Activated CD8-positive, alpha-beta memory T cell treated with anti-CD3 and anti-CD28 coated beads, Interleukin-2, amount 10 ng/mL, durations not matched to agents 7 days and 5 days (primary cell): ENCODE measurements at places on chromosomes 12 and 14. TPM values are rescaled to one million over a fixed set of nuclear protein-coding genes. Genes with fewer than 3 reads are reported as not detected.
A peak's percentile ranks its signal among the peaks of the same experiment; 100 is the strongest.

PGAM5 gene
- 70.1 TPM for total RNA-seq

DNA sequence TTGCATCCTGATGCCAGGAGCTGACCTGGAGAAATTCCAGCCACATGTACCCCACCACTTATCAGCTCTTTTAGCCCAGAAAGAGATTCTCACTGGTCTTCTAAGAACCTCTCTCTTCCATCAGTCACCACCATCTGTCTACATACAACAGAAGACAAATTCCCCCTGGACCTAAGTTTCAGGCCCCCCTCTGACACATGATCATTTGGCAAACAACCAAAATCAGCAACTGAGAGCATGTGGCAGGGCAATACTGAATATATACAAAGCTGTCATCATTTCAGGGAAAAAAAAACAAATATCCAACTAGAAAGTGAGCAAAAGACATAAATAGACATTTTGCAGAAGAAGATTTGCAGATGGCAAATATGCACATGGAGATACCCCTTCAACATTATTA is 180.2 kb downstream of the FOXN3 start:
- no peak for DNase-seq

- peak; percentile 54 for DNase-seq
These were observed 622 bp downstream of the TECPR2 start for GRCh38 chr14:102363182-102363943.

P2RX2 gene
- total RNA-seq, result not detected

DNA sequence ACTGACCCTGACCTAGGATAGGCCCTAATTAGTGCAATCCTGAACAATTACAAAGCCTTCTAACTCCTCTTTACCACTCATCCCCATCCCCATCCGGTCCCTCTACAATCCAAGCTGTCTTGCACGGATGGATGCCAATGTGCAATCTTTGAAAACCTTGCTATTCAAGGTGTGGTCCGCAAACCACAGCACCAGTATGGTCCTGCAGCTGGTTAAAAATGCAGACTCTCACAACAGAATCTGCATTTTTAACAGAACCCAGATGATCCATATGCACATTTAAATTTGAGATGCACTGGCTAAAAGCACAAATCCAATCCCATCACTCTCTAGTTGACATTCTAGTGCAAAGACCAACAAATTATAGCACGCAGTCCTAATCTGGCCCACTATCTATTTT is 230.6 kb upstream of the KRR1 start:
- DNase-seq, result no peak

DNA sequence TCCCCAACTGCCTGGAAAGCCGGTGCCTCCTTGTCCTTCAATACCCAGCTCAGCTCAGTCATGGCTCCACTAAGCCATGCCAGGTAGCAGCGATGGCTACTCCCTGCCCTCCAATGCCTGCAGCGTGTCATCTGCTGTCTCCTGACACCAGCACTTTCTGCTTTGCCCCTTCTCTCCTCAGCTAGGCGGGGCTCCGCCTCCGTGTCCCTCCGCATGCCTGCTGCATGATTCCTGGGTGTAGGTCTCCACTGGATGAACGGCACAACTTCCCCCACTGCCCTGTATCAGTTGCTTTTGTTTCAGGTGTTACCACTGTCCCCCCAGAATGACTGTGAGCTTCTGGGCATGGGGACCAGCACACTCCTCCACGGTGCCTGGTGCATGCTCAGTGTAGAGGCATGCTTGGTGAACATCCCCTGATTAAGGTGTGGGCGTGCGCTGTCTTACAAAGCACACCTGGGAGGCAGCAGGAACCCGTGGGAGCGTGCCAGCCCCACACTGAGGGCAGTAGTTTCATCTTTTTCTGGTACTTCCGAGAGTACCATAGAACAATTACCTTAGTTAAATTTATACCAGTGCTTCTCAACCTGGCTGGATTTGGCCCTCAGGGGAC is 179.4 kb upstream of the PRMT8 start:
- DNase-seq, result no peak

- DNase-seq, result no peak
These were observed 321.4 kb upstream of the RGS6 start for GRCh38 chr14:71610797-71611196.

RNASE2 gene
- not detected for total RNA-seq

DNA sequence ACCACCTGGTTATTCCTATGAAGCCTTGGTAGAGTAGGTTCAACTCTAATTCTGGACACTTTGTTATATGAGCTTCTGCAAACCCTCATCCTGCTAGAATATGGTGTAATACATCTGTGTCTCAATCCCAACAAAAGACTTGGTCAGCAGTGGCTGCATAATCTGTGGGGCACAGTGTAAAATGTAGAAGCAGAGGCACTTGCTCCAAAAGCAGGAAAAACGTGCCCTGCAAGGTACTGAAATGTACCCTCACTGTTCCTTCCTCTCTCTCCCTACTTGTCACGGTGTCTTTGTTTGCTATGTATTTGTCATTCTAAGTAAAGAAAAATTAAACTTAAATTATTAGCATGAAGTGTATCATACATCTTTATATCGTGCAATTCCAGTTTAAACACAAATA is 267.9 kb downstream of the BCL11B start:
- no peak for DNase-seq

- no peak for DNase-seq
These were observed 149.0 kb downstream of the EFCAB11 start for GRCh38 chr14:89805501-89805900.

USP44 gene
- 13.7 TPM for total RNA-seq

- no peak for DNase-seq
These were observed 23.4 kb upstream of the TIGAR start for GRCh38 chr12:4297617-4298016.

DNA sequence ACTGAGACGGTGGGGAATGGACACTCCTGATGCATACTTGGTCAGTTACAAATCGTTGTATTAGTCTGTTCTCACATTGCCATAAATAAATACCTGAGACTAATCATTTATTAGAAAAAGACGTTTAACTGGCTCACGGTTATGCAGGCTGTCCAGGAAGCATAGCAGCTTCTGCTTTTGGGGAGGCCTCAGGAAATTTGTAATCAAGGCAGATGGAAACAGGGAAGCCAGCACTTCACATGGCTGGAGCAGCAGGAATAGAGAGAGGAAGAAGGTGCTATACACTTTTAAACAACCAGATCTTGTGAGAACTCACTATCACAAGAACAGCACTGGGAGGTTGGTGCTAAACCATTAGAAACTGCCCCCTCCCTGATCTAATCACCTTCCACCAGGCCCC is 418.2 kb downstream of the FLRT2 start:
- DNase-seq, result no peak

- DNase-seq, result no peak
These were observed 175.9 kb downstream of the NTS start for GRCh38 chr12:86050010-86050409.

SMIM41 gene
- total RNA-seq, result not detected

CLEC9A gene
- not detected for total RNA-seq

DNA sequence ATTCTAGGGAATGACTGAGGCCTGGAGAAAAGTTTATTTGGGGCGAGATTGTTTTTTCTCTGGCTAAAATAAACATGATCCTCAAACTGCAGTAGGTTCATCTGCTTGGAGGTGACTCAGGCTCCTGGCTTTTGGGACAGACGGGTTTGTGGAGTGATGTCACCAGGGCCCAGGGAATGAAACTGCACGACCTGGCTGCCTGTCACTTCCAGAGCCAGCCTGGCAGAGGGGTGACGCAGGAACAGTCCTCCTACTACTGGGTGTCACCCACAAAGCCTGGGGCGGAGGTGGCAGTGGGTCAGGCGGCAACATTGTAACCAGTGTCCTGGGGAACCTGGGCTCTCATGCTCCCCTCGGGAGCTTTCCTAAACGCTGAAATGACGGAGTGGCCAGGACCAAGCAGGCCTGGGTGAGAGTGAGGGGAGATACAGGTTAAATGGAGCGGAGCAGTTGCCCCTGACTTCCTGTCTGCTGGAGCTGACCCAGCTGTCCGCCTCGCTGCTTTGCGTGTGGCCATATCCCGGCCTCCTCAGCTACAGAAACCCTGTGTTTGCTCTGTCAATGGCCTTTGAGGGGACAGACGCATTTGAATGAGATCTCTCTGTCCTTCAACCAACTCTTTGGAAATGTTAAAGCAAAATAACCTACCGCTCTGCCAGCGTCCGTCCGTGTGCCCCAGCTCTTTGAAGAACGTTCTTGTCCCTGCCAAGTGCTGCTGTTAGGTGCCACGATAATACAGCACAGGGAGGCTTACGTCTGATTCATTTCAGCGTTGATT is 6.5 kb downstream of the HIP1R start:
- no peak for DNase-seq

- no peak for DNase-seq
These were observed 1276.6 kb upstream of the FLRT2 start for GRCh38 chr14:84253326-84253725.

GRCh38 chr12:120394483-120395367 is 25.8 kb upstream of the MSI1 start:
- DNase-seq, result no peak

PLCZ1 gene
- total RNA-seq, result not detected

B4GALNT1 gene
- total RNA-seq, result 2.4 TPM

DNA sequence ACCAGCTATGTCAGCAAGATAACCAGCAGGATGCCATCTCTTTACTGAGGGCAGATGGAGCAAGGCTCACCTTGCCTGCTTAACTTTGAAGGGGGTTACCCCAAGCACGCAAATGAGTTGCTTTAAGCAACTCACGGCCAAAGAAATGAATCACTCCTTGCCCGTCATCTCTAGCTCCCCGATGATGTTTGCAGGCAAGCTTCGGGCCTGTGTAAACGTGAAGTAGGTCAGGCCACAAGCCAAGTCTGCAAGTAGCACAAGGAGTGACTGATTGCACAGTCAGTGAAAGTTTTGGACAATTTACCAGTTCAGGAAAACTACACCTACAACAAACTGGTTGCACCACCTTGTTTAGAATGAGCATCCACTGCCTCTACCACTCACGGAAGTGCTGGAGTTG is 699.7 kb upstream of the TBX3 start:
- no peak for DNase-seq

ZNF385A gene
- total RNA-seq, result 0.91 TPM

PLEKHG7 gene
- total RNA-seq, result not detected

GRCh38 chr12:22800332-22800731 is 175.4 kb downstream of the ETNK1 start:
- DNase-seq, result no peak

DNA sequence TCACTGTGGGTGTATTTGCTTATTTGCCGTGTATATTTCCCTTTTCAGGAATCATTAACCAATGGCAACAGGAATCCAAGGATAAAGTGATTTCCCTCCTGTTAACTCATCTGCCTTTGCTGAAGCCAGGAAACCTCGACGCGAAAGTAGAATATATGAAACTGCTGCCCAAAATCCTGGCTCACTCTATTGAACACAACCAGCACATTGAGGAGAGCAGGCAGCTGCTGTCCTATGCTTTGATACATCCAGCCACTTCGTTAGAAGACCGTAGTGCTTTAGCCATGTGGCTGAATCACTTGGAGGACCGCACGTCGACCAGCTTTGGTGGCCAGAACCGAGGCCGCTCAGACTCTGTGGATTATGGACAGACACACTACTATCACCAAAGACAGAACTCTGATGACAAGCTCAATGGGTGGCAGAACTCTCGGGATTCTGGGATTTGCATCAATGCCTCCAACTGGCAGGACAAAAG is 135.1 kb downstream of the SAMD4A start:
- DNase-seq, result no peak

DBX2 gene
- not detected for total RNA-seq

DNA sequence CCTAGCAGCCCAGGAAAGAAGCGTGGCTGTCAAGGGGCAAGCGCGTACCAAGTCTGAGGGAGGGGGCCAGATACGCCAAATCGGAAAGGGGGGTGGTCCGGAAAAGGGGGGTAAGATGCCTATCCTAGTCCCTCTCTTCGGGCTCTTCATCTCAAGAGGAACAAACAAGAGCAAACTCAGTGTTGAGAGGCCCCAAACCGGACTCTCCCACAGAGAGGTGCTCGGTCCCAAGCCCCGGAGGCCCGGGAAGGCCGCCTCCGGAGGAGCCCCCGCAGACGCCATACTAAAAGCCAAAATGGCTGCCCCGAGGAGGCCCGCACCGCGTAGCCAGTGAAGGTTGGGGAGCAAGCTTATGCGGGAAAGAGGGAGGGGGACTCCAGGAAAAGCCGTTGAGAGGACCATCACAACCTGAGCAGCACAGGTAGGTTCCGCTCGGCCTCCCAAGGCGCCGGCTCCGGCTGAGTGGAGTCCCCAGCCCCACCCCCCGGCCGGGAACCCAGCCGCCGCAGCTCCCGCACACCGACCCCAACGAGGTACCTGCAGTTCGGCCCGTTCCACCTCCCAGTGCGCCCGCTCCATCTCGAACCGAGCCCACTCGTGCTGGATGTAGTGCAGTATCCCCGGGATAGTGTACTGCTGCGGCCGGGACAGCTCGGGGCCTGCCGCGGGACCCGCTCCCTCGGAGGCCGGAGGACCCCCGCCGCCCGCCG is at the start of gene AP4S1:
AP4S1 (plus strand) TSS at position 283 of the 710 bp plus-strand sequence. CDS start 40,548 bp downstream, outside the sequence.
- DNase-seq, result peak; percentile 66

DNA sequence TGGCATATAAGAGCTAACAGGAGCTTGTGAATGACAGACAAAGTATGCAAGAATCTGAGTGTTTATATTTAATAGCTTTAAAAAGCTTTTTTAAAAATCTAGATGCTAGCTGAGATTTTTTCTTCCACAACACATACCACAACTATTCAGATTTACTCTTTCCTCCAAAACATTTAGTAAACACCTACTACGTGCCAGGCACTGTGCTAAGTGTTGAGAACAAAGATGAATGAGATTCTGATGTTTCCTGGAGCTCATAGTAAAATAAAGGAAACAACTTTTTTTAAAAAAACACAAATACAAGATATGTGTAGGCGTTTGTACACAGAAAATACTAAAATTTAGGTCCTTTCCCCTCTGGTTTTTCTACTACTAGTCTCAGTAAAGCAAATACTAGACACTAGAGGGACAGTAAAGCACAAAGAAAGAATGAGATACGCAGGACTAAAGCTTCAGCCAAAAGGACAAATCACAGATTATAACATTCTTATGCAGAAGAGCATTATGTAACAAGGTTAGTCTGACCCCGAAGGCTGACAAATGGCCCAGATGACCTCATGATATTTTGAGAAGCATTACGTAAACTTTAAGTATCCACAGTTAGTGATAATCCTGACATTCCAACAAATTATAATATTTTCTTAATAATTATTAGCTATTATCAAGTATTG is 78.6 kb upstream of the PAWR start:
- DNase-seq, result no peak

DNA sequence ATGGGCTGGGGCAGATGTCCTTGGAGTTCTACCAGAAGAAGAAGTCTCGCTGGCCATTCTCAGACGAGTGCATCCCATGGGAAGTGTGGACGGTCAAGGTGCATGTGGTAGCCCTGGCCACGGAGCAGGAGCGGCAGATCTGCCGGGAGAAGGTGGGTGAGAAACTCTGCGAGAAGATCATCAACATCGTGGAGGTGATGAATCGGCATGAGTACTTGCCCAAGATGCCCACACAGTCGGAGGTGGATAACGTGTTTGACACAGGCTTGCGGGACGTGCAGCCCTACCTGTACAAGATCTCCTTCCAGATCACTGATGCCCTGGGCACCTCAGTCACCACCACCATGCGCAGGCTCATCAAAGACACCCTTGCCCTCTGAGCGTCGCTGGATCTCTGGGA is 2.7 kb upstream of the SMIM41 start:
- DNase-seq, result no peak

MGP gene
- not detected for total RNA-seq

DNA sequence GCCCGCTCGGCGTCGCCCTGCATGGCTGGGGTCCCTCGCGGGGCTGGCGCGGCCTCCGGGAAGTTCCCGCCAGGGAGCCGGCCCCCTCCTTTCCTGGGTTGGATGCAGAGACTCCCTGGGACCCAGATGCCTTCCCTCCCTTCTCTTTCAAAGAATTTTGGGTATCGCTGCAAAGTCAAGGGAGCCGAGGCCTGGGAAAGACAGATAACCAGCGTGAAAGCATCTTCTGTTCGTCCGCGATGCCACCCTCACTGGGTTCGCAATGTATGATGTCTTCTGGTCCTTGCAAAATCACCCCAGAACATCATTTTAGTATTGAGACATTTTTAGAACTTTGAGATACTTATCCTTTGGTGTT is 451 bp downstream of the IRAK3 start:
- DNase-seq, result no peak
